Activated CD8-positive, alpha-beta memory T cell treated with anti-CD3 and anti-CD28 coated beads, Interleukin-2, amount 50 U/mL, for 4 hours (primary cell): ENCODE measurements at places on chromosomes 2 and 18.

- no peak for DNase-seq
Observed at GRCh38 chr2:235218486-235218907, 266.7 kb downstream of the SH3BP4 start.

DNA sequence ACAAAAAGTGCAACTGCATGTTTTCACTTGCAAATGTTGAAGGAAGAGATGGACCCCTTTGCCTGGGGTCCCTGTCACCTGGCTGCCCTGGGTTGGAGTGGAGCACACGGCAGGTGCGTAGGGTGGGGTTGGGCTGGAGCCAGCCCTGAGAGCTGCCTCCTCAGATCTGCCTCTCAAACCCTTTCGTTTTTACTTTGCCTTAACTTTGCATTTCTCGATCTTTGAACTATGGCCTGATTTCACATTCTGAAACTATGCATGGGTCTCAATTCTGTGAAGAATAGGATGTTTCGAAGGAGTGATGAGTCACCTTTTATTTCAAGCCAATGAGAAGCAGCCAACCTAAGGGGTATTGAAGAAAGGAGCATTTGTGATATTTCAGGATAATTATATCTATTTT lies 132.8 kb downstream of the ACOXL start:
- DNase-seq = no peak

GRCh38 chr2:127485051-127485693 lies 41.1 kb downstream of the IWS1 start:
- no peak for DNase-seq

GRCh38 chr2:34252111-34252510 lies 653.0 kb upstream of the FAM98A start:
- DNase-seq = no peak

GRCh38 chr2:238724728-238725127 lies 123.2 kb upstream of the TWIST2 start:
- DNase-seq = no peak

DNA sequence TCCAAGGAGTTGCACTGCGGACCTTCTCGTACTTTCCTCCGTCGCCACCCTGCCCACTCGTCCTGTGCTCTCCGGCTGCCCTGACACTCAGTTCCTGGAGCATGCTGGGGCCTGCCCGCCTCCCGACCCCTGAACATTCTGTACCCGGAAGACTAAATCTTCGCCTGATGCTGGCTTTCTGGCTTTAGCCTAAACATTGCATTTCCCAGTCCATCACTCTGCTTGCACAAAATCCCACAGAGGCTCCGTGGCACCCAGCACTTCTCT lies 550 bp upstream of the SFXN5 start:
- DNase-seq = no peak
